ENCODE measurements at places on chromosomes 7 and 10.
A peak's percentile ranks its signal among the peaks of the same experiment; 100 is the strongest.

GRCh38 chr10:106836933-106837663 is 327.4 kb downstream of the SORCS1 start:
- DNase-seq, result peak; percentile 56

DNA sequence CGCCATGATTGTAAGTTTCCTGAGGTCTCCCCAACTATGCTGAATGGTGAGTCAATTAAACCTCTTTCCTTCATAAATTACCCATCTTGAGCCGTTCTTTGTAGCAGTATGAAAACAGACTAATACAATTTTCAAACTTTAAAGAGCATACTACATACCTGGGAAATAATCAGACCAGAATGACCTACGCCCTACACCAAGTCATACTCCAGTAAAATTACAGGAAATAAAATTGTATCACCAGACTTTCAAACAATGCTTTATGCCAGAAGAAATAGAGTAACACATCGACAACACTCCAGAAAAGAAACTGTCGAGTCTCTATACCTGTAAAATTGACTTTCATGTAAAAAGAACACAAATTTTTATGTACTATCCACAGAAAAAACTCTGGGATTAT is 18.7 kb downstream of the RSU1 start:
- no peak for DNase-seq

GRCh38 chr7:109529712-109530111 is 960.0 kb downstream of the DNAJB9 start:
- DNase-seq, result no peak

- no peak for DNase-seq
Observed at GRCh38 chr7:30470163-30470770, 8.3 kb downstream of the NOD1 start.

DNA sequence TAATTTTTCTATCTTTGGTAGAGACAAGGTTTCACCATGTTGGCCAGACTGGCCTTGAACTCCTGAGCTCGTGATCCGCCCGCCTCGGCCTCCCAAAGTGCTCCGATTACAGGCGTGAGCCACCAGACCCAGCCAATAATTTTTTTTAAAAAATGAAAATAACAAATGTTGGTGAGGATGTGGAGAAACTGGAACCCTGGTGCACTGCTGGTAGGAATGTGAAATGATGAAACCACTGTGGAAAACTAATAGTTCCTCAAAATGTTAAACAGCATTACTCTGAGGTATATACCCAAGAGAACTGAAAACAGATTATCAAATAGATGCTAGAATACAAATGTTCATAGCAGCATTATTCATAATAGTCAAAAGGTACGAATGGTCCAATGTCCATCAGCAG is 23.0 kb upstream of the YWHAG start:
- DNase-seq, result no peak

GRCh38 chr10:130577039-130577438 is 440.8 kb downstream of the GLRX3 start:
- DNase-seq, result no peak

GRCh38 chr7:152860310-152860709 is 100.8 kb downstream of the ACTR3B start:
- no peak for DNase-seq

DNA sequence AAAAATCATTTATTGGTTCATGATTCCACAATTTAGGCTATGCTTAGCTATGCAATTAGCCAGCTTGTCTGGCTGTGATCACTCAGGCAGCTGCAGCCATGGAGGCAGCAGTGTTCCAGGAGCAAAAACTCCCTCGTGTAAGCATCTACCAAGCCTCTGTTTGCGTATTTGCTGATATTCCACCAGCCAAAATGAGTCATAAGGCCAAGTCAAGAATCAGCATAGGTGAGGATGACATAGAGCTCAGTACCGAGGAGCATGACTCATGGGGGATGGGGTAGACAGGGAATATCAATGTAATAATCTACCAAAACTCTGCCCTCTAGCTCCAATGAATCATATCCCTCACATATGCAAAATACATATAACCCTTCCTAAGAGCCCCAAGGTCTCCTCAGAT is 63.3 kb downstream of the IMMP2L start:
- peak; percentile 2 for DNase-seq

DNA sequence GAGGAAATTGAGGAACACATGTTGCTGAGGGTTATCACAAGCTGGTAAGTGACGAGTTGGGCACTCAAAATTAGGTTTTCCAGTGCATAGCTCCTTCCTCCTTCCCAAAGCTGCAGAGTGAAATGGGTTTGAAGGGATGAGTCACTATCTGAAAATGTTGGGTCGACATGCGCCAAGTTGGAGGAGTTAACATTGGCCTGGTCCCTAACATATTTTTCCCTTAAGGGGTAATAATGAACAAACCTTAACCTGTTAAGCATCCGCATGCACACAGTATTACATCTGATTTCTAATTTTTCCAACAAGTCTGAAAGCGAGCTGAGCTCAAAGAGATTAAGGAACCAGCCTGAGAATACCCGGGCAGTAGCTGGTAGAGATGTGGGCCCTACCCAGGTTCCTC is 20.7 kb upstream of the TECTB start:
- DNase-seq, result no peak

GRCh38 chr7:40525764-40526163 is 391.0 kb downstream of the SUGCT start:
- no peak for DNase-seq

GRCh38 chr7:106583100-106583499 is 77.9 kb downstream of the CCDC71L start:
- DNase-seq, result no peak

- DNase-seq, result no peak
Observed at GRCh38 chr7:115662120-115662519, 368.4 kb downstream of the TFEC start.

- no peak for DNase-seq
Observed at GRCh38 chr7:87380905-87381304, 35.4 kb downstream of the CROT start.

- peak; percentile 26 for DNase-seq
Observed at GRCh38 chr10:96964131-96964530, 132.0 kb downstream of the LCOR start.

- DNase-seq, result no peak
Observed at GRCh38 chr10:14384915-14385314, 54.2 kb upstream of the FRMD4A start.

GRCh38 chr7:137925754-137926153 is 76.1 kb downstream of the CREB3L2 start:
- no peak for DNase-seq

- no peak for DNase-seq
Observed at GRCh38 chr7:155457544-155458110, 302 bp upstream of the EN2 start.

GRCh38 chr7:31986878-31987518 is 83.2 kb downstream of the PDE1C start:
- no peak for DNase-seq

- DNase-seq, result no peak
Observed at GRCh38 chr7:17622451-17622850, 317.8 kb downstream of the SNX13 start.

- peak; percentile 7 for DNase-seq
Observed at GRCh38 chr10:58177362-58177947, 90.2 kb downstream of the IPMK start.

GRCh38 chr7:100692578-100692961 is 1.5 kb downstream of the GIGYF1 start:
- no peak for DNase-seq

DNA sequence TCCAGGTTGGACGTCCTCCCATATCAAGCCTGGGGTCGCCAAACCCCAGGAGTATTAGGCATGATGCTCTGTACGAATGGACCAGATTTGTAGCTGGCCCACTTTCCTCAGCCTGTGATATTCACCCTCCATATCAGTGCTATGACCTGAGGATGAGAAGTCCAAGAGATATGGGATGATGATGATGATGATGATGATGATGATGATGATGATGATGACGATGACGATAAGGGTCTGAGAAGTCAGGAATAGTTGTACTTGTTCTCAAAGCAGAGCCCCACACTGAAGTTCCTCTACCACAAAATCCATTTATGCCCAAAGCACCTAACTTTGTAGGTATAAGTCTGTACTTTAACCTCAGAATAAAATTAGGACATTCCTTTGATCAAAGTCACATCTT is 50.7 kb downstream of the AMPH start:
- no peak for DNase-seq

GRCh38 chr7:36264123-36264801 is 111.2 kb downstream of the EEPD1 start:
- DNase-seq, result no peak

GRCh38 chr10:112934193-112934592 is 15.9 kb upstream of the TCF7L2 start:
- no peak for DNase-seq

All from putamen (tissue), 1 donor.